Activated naive CD8-positive, alpha-beta T cell treated with anti-CD3 and anti-CD28 coated beads for 36 hours (primary cell): ENCODE measurements at places on chromosomes 2 and 18. TPM values are rescaled to one million over a fixed set of nuclear protein-coding genes. Genes with fewer than 3 reads are reported as not detected.

DNA sequence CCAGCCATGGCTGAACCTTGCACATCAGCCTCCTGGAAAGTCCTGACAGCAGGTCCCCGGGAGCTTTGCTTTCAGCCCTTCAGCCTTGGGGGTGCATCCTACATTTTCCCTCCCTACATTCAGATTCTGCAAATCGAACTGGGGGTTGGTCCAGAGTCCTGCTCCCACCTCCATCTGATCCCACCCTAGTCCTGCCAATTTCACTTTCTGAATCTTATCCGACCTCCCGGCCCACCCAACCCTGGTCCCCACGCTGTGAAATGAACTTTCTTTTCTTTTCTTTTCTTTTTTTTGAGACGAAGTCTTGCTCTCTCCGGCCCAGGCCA, 47.8 kb upstream of the ODC1 start:
- peak overlapping the region; percentile 25 for H3K4me3 ChIP-seq
- no peak overlapping the region for H3K27ac ChIP-seq
- H3K27me3 ChIP-seq: no peaks in the 10 kb centered on the region
- H3K36me3 ChIP-seq: peaks cover 4% of the 10 kb centered on the region
- peaks cover 23% of the 10 kb centered on the region for H3K4me1 ChIP-seq

- H3K4me3 ChIP-seq: no peak overlapping the region
- peaks cover 15% of the 10 kb centered on the region for H3K4me1 ChIP-seq
- DNase-seq: no peak
- H3K36me3 ChIP-seq: peaks cover 11% of the 10 kb centered on the region
- H3K27me3 ChIP-seq: no peaks in the 10 kb centered on the region
These were observed 1.1 kb upstream of the SLC66A2 start for GRCh38 chr18:79952456-79952995.

- DNase-seq: no peak
- peaks cover 6% of the 10 kb centered on the region for H3K27me3 ChIP-seq
- H3K4me1 ChIP-seq: no peaks in the 10 kb centered on the region
- H3K27ac ChIP-seq: no peak overlapping the region
- no peaks in the 10 kb centered on the region for H3K36me3 ChIP-seq
These were observed 80.0 kb downstream of the ACAA2 start for GRCh38 chr18:49733321-49733720.

GRCh38 chr2:143935482-143935752, 584.5 kb downstream of the ZEB2 start:
- peaks cover 14% of the 10 kb centered on the region for H3K4me1 ChIP-seq
- no peak overlapping the region for H3K27ac ChIP-seq
- peaks cover 80% of the 10 kb centered on the region for H3K27me3 ChIP-seq
- no peak overlapping the region for H3K4me3 ChIP-seq
- DNase-seq: no peak
- H3K36me3 ChIP-seq: no peaks in the 10 kb centered on the region

Gene DPYSL5
- not detected for total RNA-seq

Gene DUSP2
- 274 TPM for total RNA-seq

Gene RMC1
- 30.8 TPM for total RNA-seq

Gene GRHL1
- 0.49 TPM for total RNA-seq
